KBM-7 (cell line): ENCODE measurements at places on chromosomes 4 and X.

- no peak for DNase-seq
Observed at GRCh38 chr4:4631150-4631549, 89.3 kb upstream of the STX18 start.

DNA sequence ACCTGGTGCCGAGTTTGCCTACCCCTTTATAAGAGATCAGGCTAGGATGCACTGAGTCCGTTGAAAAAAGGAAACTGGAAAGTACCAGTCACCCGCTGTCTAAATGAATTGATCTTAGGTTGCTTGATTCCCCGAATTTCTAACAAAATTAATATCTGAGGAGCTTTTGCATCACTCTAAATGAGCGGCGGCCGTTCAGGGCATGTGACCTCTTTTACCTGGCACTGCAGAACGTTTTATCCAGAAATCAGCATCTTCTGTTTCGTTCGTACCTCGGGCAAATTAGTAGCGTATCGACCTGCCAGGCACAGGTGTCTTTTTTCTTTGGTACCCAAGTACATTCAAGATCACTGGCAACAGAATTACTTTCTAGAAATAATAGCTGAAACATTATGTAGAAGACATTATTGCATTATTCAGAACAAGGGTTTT is 876 bp downstream of the KLHL2 start:
- peak; percentile 42 for DNase-seq

GRCh38 chr4:76679691-76680090 is 218.3 kb downstream of the SOWAHB start:
- DNase-seq: no peak

GRCh38 chrX:9352243-9352642 is 112.6 kb upstream of the TBL1X start:
- no peak for DNase-seq

DNA sequence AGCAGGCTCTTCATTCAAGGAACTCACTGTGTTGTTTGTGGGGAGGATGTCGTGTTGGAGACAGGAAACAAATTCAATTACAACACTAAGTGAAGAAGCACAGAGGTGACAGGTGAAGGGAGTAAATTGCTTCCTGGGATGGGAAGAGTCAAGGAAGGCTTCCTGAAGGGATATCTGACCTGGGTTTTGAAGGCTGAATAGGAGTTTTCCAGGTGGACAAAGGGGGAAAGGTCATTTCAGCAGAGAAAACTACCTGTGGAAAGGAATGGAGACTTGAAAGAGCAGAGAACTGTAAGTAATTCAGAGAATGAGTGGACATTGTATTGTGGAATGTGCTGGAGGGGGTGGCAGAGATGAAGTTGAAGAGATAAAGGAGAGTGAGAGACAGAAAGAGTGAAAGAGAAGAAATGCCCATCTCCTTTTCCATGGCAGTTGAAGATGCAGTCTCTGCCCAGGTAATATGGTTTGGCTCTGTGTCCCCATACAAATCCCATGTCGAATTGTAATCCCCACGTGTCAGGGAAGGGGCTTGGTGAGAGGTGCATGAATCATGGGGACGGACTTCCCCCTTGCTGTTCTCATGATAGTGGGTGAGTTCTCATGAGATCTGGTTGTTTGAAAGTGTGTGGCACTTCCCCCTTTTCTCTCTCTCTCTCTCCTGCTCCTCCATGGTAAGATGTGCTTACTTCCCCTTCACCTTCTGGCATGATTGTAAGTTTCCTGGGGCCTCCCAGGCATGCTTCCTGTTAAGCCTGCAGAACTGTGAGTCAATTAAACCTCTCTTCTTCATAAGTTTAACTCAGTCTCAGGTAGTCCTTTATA is 205.7 kb upstream of the BCOR start:
- peak; percentile 93 for DNase-seq

DNA sequence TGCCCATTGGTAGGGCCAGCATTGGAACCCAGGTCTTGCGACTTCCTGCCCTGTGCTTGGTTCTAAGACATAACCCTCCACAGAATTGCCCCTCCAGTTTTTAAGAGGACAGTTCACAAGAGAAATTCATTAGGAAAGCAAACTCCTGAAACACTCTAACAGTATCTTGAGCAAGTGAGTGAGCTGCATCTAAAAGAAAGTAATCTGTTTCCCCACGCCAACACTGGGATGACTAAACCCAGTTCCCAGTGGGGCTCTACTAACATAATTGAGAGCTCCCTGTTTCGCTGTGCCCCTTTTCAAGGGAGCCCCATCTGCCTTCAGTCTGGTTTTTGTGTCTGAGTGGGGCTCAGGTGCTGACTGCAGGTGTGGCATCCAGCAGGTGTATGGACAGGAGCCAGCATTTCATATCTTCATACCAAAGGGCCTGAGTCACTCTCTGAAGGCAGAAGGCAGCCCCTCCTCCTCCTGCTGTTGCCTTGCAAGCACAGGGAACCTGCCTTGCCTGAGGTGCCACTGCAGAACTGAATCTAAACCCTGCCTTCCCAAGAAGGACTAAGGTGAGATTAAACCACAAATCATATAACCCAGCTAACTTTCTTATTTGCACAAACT is 8.0 kb downstream of the AMOT start:
- no peak for DNase-seq

DNA sequence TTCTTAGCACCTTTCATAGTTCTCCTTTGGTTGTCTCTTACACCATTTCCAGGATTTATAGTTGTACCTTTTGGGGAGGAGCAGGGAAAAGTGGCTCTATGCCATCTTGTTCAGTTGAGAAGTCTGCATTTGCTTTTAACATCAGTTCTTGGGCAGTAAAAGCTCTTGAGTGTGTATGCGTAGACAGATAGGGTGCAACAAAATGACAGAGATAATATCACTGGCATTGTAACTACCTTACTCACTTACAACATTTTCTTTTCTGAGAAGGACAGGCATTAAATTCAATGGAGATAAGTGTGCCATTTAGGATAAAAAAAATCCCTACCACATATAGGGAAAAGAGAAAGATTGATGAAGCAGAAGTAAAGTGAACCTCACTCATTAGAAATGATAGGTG is 38.9 kb downstream of the ADGRG4 start:
- no peak for DNase-seq

DNA sequence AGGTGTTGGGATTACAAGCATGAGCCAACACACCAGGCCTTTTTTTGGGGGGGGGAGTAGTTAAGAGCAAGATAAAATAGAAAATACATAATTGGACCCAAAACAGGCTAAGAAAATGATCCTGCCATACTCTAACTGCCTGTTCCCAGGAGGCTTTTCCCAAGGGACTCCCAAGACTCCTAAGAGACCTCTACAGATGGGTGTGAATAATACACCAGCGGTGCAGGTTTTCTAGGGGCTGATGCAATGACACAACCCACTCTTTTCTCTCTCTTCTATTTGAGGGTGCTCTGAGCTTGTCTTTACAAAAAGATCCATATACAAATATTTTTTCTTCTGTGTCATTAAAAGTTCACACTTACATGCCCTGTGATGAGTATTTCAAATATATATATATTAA is 116.9 kb downstream of the RASL11B start:
- DNase-seq: no peak

DNA sequence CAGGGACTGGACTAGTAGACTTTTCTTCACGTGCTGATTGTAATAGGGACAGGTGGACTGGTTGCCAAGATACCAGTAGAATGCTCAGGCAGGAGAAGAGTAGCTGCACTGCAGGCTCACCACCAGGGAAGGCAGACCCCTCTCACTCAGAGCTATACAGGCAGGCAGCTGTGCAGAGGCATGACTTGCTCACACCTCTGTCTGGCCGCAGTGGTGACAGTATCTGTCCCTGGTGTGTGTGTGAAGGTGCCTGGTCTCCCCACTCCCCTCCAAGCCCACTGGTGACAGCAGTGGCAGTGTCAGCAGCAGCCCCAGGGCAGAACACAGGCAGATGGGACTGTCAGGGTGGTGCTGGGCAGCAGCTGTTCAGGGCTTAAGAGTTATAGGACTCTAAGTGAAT is 140.7 kb downstream of the RPS6KA6 start:
- DNase-seq: no peak

DNA sequence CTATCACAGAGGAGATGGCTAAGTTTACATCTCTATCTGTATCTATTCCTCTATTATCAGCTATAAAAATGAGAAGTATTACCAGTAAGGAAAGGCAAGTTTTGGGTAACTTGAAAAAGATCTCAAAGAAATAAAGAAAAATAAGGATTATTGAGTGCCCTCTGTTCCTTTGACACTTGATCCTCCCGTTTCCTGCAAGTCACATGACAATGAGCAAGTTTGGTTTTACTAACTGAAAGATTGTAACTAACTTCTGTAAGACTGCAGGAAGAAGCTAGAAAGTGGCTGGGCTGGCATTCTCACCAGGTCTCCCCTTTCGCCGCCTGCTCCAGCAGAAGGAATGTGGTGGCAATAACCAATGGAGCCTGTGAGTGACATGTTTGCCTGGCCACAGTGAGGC is 59.2 kb downstream of the ARHGAP24 start:
- DNase-seq: no peak

GRCh38 chrX:84153538-84153937 is 34.5 kb downstream of the RPS6KA6 start:
- no peak for DNase-seq

GRCh38 chrX:30489323-30489722 is 88.2 kb downstream of the TASL start:
- no peak for DNase-seq

- DNase-seq: no peak
Observed at GRCh38 chrX:47168495-47169073, 23.6 kb downstream of the RBM10 start.

DNA sequence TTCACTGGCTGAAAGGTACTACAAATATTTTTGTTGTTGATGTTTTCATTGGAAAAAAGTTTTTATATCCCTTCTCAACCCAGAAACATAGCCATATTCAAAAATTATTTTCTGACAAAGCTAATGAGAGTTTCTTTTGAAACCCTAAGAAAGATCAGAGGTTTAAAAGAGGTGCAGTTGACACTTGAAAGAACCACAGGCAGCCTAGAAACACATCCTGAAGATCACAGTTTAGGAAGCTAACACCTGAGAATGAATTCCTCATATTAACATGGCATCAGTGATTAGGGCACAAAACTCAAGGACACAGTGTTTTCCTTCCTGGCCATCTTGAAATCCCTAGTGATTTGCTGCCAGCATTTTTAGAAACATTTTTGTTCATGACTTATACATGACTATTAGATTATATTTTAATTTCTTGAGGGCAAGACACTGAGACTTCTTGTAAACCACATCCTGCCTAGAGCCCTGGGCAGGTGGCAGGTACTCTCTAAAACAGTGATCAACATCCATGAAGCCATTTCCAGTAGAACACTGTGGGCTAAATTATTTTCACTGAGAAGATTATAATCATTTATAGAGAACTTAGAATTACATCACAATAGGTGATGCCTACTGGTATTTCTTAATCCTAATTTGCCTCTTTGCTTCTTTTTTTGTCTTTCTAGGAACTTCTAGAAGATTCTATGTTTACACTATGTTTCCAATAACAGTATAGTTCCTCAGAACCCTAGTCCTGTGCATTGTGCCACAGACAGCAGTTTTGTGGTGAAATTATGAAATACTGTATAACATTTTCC is 80.0 kb downstream of the ARSJ start:
- no peak for DNase-seq

DNA sequence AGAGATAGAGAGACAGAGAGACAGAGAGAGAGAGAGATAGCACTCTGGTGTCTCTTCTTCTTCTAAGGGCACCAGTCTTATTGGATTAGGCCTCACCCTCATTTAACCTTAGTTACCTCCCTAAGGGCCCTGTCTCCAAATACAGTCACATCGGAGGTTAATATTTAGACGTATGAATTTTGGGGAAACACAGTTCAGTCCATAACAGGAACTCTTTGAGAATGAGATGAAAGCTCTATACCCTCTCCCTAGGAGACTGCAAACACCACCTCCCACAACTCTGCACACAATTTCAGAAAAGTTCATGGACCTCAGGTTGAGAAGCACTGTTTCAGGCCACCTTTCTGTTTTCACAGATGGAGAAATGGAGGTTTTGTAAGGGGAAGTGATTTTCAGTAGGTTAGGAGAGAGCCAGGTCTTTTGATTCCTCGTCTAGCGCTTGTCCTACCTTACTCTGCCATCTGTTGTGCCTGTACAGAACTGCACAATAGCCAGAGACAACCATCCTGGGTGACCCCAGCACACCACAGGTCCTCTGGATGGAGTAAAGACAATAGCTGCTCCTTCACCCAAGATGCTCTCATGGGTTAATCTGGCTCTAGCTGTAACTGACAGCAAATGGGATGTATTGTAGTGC is 16.9 kb upstream of the LOC101059915 start:
- DNase-seq: peak; percentile 71

- DNase-seq: peak; percentile 94
Observed at GRCh38 chr4:140150886-140151698, 2.9 kb downstream of the MAML3 start.

- no peak for DNase-seq
Observed at GRCh38 chr4:26028793-26029567, 115.0 kb downstream of the SMIM20 start.

DNA sequence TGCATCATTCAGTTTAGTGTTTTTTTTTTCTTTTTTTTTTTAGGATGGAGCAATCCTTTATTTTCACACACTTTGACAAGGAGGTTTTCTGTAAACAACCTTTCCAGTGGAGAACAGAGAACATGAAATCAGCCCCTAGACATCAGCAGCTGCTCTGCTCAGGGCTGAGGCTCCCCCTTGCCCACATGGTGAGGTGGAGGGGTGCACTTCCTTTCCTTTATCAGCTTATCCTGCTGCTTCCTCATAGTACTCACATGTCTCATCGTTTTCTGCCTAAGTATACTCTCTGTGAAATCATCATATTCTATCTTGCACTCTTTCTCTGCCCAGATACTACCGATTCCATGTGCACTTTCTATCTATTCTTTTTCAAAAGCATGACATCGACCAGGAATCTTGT is 47.6 kb upstream of the PRSS12 start:
- DNase-seq: peak; percentile 84

- DNase-seq: no peak
Observed at GRCh38 chr4:75634281-75634680, 4.0 kb upstream of the CDKL2 start.

DNA sequence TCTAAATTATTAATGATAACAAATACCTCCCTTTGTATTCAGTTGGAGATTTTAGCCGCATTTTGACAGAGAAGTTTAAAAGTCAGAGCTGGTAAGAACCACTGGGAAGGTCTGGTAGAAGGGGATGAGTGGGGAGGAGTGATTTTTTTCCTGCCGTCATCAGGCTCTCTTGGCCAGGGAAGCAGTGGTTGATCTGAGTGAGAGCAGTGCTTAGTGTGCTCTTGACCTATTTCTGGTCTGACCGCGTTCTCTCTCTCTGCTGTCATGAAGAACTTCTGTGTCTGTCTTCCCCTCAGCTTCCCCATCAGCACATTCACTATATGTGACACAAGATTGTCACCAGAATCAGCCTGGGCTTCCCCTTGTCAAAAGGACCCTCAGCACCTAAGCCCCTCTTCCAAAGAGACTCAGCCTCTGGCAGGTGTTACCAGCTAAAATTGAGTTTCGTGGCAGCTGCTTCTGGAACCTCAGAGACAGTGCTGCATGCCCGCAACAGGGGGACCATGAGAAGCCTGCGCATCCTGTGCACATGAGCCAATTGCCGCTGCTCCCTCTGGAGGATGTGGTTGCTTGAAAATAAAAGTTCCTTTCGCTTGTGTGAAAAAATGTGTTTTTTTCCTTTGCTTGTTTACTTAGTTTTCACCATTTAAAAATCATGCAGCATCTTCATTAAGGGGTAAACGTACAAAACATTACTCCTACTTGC is 268.9 kb downstream of the C4orf33 start:
- DNase-seq: no peak
